Eye (tissue), 1 donor: ENCODE measurements at places on chromosomes 4 and X.

DNA sequence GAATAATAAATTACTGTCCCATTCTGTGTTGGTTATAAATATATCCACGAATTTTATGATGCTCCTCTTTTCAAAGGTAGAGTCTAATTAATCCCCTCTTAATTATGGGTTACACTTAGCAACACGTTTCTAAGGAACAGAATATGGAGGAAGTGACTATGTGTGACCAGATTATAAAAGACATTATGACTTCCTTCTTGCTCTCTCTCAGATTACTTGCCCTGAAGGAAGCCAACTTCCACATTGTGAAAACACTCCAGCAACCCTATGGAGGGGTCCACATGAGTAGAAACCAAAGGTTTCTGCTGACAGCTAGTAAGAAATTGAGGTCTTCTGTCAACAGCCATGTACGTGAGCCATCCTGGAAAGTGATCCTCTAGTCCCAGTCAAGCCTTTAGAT, 59.3 kb downstream of the WDFY3 start:
- no peak for DNase-seq

- DNase-seq, result peak; percentile 18
Measured at GRCh38 chr4:11805842-11806241, 377.1 kb upstream of the HS3ST1 start.

GRCh38 chr4:72374159-72374558, 194.9 kb downstream of the ADAMTS3 start:
- DNase-seq, result no peak

- DNase-seq, result no peak
Measured at GRCh38 chrX:71199252-71200008, 23.6 kb upstream of the GJB1 start.

DNA sequence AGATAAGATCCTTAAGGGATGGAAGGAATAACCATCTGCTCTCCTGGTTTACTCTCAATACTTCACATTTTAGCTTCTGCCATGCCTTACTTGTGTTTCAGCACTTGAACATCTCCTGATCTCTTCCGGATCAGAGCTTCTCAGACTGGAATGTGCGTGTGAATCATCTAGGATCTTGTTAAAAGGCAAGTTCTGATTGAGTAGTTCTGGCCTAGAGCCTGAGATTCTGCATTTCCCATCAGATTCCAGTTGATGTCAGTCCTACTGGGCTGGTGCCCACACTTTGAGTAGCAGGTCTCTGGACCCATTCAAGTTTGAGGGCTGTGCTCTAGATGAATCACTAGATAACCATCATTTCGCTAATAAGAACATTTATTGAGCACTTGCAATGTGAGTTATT, 20.0 kb downstream of the NDP start:
- DNase-seq, result no peak

DNA sequence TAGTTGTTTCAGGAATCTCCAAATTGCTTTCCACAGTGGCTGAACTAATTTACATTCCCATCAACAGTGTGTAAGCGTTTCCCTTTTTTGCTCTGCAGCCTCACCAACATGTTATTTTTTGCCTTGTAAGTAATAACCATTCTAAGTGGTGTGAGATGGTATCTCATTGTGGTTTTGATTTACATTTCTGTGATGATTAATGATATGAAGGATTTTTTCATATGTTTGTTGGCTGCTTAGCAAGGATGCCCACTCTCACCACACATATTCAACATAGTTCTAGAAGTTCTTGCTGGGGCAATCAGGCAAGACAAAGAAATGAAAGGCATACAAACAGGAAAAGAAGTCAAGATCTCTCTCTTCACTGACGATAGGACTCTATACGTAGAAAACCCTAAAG, 472.4 kb downstream of the ZNF674 start:
- no peak for DNase-seq
